Myocyte (in vitro differentiated cells): ENCODE measurements at places on chromosomes 16 and 17. TPM values are rescaled to one million over a fixed set of nuclear protein-coding genes. Genes with fewer than 3 reads are reported as not detected.

Gene LYRM9
- 20.1 and 20.2 TPM in 2 replicates for total RNA-seq

DNA sequence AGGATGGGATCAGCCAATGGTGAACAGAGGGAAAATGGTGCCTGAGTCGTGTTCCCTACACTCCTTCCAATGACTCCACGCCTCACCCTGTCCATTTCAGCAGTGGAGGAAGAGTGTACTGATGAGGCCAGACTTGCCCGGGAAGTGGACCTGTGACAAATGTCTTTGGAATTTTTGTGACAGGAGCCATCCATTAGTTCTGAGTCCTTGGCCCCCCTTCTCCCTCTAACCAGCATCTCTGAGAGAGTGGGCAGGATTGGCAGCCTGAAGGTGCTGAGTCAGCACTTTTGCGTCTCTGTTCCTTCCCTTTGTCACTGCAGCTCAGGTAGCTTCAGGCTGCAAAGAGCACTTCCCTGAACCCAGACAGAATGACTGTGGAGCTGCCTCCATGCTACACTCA lies 30.8 kb downstream of the BEAN1 start:
- DNase-seq, result no peak

Gene CTRB2
- 2.3 and 6.1 TPM in 2 replicates for total RNA-seq

DNA sequence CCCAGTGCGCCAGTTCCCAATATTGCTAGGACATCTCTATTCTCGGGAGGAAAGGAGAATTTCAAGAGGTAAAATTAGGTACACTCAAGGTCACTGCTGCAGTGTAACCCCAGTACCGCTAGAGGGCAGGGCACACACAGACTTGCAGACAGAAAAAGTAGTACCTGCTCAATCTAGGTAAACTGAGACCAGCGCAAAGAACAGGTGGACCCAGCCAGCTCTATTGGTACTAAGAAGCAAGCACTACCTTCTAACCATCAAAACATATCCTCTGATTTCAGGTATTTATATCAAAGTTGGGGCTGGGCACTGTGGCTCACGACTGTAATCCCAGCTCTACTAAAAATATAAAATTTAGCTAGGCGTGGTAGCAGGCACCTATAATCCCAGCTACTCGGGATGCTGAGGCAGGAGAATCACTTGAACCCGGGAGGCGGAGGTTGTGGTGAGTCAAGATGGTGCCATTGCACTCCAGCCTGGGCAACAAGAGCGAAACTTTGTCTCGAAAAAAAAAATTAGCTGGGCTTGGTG lies 3.6 kb upstream of the WDR81 start:
- peak; percentile 72 for DNase-seq

DNA sequence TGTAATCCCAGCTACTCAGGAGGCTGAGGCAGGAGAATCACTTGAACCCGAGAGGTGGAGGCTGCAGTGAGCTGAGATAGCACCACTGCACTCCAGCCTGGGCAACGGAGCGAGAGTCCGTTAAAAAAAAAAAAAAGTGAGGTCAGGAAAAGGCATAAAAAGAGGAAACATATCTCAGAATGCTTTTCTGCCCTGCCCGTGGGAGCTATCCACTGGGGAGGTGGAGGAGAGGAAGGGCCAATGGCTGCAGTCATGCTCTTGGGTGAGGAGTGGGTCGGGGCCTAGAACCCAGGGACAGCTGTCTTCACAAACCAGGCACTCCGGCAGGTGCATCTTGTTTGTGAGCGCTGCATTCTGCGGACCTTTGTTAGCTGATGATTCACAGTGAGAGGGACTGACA lies 60.0 kb upstream of the CDC42EP4 start:
- DNase-seq, result no peak

Gene TTLL6
- not detected in 2 replicates for total RNA-seq

DNA sequence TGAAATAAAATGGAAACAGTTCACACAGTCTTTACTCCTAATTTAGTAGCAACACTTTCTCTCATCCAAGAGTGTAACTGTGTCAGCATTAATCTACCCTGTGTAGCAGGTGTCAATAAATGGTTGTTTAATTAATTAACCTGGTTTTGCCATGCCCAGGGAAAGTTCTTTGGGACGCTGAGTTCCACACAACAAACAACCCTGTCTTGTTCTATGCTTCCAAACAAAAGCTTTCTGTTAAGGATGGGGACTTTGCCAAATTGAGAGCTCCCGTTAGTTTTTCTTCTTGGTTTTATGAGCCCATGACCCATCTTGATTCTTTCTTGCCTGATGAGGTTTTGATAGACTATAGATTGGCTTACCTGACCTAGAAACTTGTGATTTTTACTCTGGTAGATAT lies 530.1 kb downstream of the KCNJ2 start:
- DNase-seq, result no peak

Gene GAS2L2
- total RNA-seq, result 0.08 TPM in 1 of 2 replicates, not detected in the other

DNA sequence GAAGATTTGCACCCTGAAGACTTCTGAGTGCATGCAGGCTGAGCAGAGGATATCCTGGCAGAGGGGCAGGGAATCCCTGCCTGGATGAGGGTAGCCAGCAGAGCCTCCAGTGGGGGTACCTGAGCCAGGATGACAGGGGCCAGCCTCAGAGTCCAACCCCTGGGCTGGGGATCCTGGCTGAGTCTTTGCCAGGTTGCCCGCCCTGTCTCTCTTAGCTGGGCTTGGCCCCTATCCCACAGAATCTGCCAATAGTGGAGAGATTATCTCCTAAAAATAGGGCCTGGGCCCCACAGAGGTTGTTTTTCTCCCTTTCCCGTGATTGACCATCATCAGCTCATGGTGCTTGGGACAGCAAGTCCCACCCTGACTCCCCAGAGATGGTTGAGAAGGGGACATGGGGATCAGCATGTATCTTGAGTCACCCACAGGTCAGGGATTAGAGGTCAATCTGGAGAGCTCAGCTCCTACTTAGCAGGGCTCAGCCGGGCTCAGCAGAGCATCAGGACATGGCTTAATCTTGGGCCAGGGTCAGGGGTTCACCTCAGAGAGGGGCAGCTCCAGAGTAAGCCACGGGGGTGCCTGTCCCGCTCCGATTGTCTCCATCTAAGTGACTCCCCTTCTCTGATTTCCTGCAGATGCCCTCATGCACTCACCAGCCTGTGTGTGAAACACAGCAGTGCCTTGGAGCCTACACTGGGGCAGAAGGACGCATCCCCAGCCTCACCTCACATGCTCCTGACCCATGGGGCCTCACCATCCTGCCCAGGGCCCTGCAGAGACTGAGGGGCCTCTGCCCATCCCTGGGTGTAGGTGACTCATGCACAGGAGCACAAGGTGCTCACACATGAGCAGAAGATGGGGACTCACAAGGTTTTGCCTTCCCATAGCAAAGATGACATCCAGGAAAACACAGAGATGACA lies 11.5 kb downstream of the CDH16 start:
- DNase-seq, result no peak

- peak; percentile 61 for DNase-seq
Measured at GRCh38 chr16:75402821-75403475, 30.4 kb downstream of the CFDP1 start.

- DNase-seq, result no peak
Measured at GRCh38 chr16:7482032-7482431, 149.4 kb downstream of the RBFOX1 start.

DNA sequence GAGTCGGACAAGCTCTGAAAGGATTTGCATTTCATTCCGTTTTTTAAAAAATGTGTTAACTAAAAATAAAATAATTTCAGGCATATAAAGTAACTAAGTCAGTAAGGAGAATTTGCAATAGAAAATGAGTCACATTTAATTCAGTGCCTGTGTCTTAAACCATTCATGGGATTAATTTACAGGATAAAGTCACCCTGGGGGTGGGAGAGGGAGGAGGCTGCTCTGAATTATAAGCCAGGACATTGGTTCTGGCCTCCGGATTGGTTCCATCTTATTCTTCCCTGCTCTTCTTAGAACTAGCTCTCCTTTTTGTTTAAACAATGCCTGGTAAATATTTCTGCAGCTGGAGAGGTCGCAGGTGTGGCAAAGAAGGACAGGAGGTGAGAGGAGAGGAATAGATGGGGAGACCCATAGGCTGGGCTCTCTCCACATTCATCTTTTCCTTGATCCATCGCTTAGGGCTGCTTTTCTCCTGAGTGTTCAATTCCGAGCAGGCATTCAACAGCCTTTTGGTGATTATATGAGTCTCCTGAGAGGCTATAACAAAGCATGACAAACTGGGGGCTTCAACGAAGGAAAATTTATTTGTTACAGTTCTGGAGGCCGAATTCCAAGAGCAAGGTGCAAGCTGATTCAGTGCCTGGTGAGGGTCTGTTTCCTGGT lies 319.2 kb downstream of the PHKB start:
- DNase-seq, result no peak

GRCh38 chr16:57992084-57992483 lies 8.4 kb downstream of the ZNF319 start:
- no peak for DNase-seq

- no peak for DNase-seq
Measured at GRCh38 chr17:54727624-54728023, 173.0 kb upstream of the TOM1L1 start.

Gene NQO1
- total RNA-seq, result 257 and 375 TPM in 2 replicates

- DNase-seq, result peak; percentile 69
Measured at GRCh38 chr16:57045694-57046381, 46.5 kb upstream of the CPNE2 start.

DNA sequence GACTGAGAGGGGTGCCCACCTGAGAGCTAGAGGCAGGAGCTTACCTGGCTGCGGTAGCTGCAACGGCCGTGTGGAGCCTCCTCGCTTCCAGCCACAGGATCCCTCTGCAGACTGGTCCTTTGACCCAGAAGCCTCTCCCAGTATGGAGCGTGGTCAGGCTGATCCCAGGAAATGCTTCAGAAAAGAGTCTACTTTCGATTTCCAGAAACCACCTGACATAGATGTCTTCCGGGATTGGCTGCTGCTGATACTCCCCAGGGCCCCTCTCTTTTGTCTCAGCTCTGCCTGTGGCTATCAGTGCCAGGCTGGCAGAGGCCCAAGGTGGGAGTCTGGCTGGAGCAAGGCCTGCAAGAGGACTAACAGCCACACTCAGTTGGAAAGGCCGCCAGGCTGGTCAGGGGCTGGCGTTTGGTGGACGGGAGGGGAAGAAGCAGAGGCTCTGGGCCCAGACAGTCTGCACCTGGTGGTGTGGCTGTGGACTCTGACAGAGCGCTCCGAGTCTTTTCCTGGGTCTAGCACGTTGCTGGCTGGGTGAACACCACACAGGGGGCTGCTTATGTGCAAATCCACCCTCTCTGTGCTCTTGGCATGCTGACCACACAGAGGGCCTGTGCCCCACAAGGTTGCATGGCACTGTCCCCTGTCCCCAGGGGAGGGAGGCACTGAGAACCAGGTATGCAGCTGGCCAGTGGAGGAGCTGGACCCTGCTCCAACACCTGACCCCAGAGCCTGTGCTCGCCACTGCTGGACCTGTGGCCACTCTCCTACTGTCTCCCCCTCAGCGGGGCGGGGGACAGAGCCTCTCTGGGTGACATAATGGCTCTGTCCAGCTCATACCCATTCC lies at the start of gene LGALS3BP:
TSS of gene LGALS3BP (minus strand) at position 144 of the 844 bp plus-strand sequence. CDS start 2,732 bp downstream, outside the sequence.
- DNase-seq, result peak; percentile 91

Gene DEXI
- 63.8 and 75.2 TPM in 2 replicates for total RNA-seq

- no peak for DNase-seq
Measured at GRCh38 chr17:76499267-76499667, 2.0 kb downstream of the RHBDF2 start.

GRCh38 chr16:16988963-16989362 lies 481.8 kb downstream of the XYLT1 start:
- no peak for DNase-seq

DNA sequence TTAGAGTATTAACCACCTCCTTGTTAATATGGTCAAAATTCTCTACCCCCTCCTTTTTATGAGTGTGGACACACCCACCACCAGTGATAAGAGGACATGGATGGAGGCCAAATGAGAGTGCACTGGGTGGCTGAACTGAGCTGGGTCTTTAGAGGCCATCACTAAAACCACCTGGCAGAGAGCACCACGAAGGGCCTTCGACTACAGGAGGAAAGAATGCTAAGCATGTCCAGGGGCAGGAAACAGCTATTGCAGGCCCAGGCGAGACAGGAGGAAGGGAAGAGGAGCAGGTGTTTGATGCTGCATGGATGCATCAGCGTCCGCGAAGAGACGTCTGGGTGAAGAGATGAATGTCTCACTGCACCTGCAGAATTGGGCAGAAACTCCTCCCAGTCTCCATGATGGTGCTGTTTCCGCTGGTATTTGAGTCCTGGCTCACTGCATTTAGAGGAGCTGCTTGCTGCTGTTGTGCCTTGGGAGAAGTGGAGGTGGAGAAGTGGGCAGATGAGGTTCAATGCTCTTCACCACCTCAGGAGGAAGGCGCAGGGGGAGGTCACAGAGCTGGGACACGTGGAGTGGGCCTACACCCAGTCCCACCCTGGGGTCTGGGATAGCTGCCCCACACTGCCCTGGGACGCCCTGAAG lies 33.2 kb downstream of the SPHK1 start:
- DNase-seq, result peak; percentile 60

DNA sequence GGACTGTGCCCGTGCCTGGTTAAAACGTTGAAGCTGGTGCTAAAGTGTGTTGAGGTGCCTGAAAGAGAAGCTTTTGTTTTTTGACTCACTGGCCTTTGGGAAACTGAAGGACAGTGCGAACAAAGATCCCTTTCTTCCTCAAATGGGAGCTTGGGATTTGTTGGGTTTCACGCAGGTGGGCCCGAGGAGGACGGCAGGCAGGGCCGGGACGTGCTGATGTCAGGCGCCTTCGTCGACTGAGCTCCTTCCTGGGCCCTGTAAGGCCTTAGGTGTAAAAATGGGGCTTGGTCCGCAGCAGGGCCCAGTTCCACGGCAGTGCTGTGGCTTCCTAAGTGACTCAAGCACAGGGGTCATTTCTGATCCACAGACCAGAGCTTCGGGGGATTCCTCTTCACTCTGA lies 106.9 kb downstream of the BANP start:
- no peak for DNase-seq

- DNase-seq, result no peak
Measured at GRCh38 chr17:64186171-64187092, 56.5 kb upstream of the ERN1 start.

DNA sequence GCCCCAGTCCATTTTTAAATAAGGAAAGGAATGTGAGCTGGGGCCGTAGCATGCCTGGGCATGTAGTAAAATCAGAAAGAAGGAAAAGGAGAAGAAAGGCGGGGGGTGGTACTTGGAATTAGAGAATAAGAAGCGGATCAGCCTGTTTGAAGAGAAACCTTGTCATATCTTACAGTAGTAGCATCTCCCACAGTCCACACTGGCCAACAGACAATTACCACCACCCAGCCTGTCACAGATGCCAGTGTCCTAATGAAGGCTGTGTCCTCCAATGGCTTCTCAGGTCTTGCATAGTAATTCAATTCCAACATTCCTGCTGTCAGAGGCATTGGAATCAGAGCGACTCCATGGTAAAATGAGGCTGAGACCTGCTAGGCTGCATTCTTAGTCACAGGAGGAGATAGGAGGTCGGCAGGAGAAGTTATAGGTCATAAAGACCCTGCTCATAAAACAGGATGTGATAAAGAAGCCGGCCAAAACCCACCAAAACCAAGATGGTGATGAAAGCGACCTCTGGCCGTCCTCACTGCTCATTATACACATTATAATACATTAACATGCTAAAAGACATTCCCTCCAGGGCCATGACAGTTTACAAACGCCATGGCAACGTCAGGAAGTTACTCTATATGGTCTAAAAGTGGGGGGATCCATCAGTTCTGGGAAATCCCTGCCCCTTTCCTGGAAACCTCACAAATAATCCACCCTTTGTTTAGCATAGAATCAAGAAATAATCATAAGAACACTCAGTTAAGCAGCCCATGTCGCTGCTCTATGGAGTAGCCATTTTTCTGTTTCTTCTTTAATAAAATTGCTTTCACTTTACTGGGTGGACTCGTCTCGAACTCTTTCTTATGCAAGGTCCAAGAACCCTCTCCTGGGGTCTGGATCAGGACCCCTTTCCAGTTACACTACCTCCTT lies 9.6 kb upstream of the AKAP10 start:
- peak; percentile 2 for DNase-seq

- DNase-seq, result no peak
Measured at GRCh38 chr17:28865946-28866752, 11.3 kb downstream of the ERAL1 start.
